ENCODE measurements at places on chromosomes 11 and 22.

DNA sequence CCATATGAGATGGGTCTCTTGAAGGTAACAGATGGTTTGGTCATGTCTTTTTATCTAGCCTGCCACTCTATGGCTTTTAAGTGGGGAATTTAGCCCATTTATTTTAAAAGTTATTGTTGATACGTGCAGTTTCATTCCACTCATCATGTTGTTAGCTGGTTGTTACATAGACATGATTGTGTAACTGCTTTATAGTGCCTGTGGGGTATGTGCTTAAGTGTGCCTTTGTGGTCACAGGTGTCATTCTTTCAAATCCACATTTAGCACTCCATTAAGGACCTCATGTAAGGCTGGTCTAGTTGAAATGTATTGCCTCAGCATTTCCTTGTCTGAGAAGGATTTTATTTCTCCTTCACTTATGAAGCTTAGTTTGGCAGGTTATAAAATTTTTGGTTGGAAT, 263.8 kb upstream of the LUZP2 start:
- no peak for DNase-seq

- DNase-seq = no peak
Observed at GRCh38 chr11:72744474-72744873, 7.7 kb downstream of the ARAP1 start.

DNA sequence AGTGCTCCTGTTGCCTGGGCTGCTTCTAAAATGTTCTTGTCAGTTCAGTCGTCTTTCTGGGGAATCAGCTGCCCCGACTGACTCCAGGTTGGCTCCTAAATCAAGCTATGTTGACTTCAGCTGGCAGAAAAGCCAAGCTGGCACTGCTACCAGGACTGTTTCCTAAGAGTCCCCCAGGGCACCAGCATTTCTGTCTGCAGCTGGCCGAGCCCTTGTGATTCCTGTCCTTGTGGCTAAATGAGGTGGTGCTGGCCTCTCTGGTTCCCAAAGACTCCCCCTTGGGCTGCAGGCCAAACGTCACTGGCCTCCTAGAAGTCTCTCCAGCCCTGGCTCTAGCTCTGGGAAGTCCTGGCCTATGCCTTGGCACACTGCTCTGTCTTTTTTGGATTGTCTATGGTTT, 31.1 kb downstream of the GRAMD1B start:
- DNase-seq = no peak

- no peak for DNase-seq
Observed at GRCh38 chr11:82539669-82540068, 194.0 kb downstream of the FAM181B start.

- no peak for DNase-seq
Observed at GRCh38 chr11:47686151-47686550, 29.0 kb downstream of the AGBL2 start.

GRCh38 chr11:1987024-1987423, 10.6 kb downstream of the H19 start:
- DNase-seq = no peak

DNA sequence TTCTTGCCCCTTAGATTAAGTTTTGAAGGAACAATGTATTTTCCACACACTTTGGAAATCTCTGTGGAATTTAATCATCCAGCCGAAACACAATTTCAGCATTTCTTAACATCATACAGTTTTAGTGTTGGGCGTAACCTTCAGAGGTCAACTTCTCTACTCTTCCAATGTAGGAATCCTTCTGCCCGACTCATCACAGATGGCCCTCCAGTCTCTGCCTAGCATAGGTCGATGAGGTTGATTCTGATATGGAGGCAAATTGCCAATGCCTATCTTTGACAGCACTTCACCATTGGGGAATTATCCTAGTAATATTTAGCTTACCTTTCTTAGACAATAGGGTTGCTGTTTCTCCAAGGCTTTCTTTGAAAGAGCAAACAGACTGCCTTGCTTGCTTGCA, 175.7 kb upstream of the TTC12 start:
- no peak for DNase-seq
